Activated B cell treated with CpG ODN at 0.5 μM for 24 hours (primary cell): ENCODE measurements at places on chromosomes 4 and X.

DNA sequence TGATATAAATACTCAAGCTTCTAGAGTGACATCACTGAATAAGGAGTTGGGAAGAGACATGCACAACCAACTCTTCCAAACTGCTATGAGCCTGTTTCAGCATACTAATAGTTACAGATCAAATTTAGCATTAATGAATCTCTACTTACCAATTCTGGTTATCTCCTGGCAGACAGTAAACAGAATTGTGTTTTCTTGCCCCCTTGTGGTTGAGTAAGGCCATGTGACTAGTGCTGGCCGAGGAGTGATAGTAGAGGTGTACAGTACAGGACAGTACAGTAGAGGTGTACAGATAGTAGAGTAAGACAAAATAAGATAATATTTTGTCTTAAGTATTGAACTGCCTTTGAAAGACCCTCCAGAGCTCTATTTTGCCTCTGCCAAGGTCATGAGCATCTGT is 681.4 kb downstream of the GABRG1 start:
- no peak for DNase-seq

- no peak for DNase-seq
These were observed 53.1 kb upstream of the GLRA2 start for GRCh38 chrX:14476205-14476604.

GRCh38 chr4:13881892-13882291 is 254.4 kb upstream of the BOD1L1 start:
- no peak for DNase-seq

DNA sequence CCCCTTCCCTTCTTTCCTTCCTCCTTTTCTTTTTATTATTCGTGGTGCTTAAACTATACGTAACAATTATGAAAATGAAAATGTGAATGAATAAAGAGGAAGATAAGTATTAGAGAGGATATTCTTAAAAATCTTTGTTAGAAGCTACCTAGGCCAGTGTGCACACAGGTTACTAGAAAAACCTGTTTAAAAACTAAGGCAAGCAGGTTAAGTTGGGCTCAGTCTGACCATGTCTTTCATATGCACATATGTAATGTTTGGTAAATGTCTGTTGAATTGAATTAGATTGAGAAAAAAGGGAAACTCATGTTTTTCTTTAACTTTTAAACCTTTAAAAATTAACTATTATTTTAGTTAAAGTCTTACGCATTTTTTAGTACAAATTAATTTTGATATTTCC is 7.8 kb downstream of the SHROOM3 start:
- DNase-seq: no peak

- DNase-seq: no peak
These were observed 32.5 kb upstream of the TMPRSS11F start for GRCh38 chr4:68162196-68162595.

- no peak for DNase-seq
These were observed 26.7 kb downstream of the C4orf54 start for GRCh38 chr4:99630857-99631360.

DNA sequence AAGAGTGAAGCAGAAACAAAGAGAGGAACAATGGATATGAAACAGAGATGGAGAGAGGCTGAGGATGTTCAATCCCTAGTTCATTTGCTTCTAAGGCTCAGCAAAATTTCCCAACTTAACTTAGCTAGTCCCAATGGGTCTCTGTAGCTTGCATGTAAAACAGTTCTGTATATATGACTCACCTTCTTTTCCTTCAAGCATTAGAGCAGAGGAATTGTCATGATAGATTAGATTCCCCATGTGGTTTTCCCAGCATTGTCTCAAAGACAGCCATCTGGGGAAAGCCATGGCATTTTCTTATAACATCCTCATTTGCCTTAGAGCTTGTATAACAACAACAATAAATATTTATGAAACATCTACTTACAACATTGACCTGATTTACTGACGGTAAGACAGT is 93.9 kb upstream of the GATB start:
- DNase-seq: no peak

GRCh38 chr4:80005863-80006262 is 67.2 kb downstream of the ANTXR2 start:
- DNase-seq: no peak
